Cardiac septum (tissue), 1 donor: ENCODE measurements at places on chromosomes 2 and 18. TPM values are rescaled to one million over a fixed set of nuclear protein-coding genes. Genes with fewer than 3 reads are reported as not detected.

DLGAP1 gene
- total RNA-seq, result 6.5 TPM

FAM110C gene
- total RNA-seq, result 4.0 TPM

TCF4 gene
- 69.9 TPM for total RNA-seq

SH3BP4 gene
- total RNA-seq, result 9.1 TPM

RAPGEF4 gene
- total RNA-seq, result 12.6 TPM

G6PC2 gene
- total RNA-seq, result not detected

CCL20 gene
- not detected for total RNA-seq

EMX1 gene
- not detected for total RNA-seq

CRYGC gene
- total RNA-seq, result not detected

FEV gene
- total RNA-seq, result not detected

FOXD4L1 gene
- total RNA-seq, result not detected

- DNase-seq, result no peak
These were observed 484.0 kb downstream of the TSN start for GRCh38 chr2:122239440-122239839.

GRCh38 chr2:242054881-242055801 lies 185.6 kb downstream of the RTP5 start:
- no peak for DNase-seq

DNA sequence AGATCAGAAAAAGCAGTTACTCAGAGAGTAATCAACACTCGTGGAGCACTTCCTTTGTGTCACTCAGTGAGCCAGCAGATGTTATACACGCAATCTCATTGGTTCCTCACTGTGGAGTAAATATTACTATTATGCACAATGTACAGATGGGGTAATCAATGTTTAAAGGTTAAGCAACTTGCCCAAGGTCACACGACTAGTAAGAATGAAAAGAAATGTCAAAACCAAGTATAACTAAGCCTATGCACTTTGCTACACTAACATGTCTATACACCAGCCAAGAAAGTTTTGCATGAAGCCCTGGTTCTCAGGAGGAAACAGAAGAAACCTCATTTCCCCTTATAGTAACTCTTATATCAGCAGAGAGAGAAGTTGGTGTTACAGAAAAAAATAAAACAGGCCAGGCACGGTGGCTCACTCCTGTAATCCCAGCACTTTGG lies 5.4 kb downstream of the METTL21A start:
- no peak for DNase-seq

GRCh38 chr2:162006337-162006736 lies 67.7 kb downstream of the DPP4 start:
- no peak for DNase-seq

DNA sequence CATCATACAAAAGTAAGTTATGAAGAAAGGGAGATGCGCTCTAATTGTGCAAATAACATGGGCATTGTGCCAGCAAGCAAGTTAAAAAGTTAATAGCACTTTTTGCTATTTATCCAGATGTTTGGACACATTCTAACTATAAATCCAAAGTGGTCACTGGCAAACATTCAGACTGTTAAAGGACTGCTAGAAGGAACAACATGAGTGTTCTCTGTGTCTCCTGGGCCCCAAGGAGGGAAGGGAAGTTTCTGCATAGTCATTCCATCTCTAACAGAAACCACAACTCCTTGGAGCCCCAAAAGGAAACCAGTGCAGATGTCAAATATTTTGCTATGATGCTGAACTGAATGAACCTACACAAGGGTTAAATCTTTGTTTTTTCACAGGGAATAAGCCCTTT lies 213.3 kb upstream of the HNRNPA3 start:
- no peak for DNase-seq

- no peak for DNase-seq
These were observed 328.2 kb upstream of the LRATD1 start for GRCh38 chr2:14304326-14304725.

DNA sequence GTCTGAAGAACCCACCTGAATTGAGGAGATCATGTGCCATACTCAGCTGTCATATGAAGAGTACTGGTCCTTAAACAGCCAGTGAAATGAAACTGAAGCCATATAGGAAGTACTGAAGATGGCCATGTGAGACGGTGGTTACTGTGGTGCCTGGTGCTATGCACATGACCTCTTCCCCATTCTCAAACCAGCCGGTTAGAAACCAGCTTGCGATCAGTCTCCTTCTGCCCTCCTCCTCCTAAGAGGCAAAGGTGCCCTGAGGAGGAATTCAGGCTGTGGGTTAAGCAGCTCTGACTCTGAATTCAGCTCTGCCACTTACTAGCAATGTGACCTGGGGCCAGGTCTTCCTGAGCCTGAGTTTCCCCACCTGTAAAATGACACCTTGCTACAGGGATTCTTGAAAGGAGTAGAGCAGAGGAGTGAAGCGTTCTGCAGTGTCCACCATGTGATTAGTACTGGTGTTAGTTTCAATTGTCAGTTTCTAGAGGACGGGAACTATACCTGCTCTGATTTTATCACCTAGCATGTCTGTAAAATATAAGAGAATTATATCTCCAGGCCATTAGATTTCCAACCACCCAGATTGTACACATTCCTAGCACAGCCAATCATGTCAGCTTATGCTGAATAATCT lies 5.1 kb downstream of the FECH start:
- no peak for DNase-seq

DNA sequence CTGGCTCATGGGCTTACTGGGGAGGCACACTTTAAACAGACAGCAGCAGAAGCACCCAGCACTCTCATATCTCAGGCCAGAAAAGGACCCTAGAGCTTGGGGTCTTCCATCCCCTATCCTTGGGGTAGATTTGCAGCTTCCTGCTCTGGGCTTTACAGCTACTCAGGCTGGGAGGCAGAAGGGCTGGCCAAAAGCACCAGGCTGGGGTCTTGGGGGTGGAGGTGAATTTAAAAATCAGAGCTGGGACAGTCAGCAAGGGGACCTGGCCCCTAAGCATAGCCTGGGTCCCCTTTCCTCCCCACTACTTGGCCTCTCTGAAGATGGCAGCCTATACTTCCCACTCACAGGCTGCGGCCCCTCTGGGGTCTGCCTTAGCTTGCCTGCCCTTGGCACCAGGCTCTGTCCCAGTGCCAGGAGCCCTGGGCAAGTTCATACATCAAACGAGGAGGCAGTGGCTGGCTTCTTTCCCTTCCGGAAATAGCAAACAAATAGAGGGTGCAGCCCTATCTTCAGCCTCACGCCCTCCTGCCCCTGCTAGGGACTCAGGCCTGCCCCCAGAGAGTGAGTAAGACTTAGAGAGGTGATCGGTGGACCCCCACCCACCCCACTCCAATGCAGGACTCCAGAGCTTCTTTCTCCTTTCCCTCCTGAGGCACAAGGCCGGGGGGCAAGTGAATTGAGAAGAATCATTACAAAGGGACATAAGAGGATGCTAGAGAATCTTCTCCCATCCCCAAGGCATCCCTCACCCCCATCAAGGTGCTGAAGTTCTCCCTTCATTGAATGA lies 26.0 kb upstream of the TNS1 start:
- DNase-seq, result peak; percentile 60

DNA sequence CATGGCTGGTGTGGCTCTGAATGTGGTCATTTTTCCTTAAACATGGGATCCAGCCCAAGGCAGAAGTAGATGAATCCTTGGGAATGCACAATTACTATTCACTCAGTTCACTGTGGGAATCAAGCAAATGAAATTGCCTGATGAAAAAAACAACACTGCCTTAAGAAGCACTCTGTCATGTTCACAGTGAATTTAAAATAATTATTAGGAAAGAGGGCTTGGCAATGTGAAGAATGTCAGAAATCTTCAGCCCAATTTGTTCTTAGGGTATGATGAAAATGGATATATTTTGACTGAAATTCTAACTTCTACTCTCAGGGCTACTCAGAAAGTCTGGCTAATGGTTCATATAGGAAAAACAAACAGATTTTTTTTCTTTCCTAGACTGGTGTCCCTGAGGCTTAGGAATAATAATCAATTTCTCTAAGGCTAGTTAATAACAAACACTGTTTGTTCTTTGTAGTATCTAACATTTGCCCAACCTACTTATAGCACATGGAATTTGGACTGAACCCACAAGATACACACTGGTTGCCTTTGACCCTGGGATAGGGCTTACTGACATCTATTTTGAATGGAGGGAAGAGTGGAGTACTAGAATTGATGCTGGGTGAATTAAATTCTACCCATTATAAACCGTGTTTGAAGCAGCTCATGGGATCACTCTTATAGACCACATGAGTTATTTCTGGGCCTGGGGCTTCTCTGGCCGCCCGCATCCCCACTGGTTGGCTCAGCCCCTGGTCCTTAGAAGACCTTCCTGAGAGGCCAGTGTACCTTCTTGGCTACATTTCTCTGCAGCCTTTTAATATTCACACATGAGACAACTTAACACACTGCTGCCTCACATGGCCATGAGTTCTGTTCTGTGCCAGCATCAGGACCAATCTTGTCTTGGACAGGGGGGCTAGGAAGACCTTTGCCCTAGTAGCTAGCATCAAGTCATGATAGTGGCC lies 8.3 kb upstream of the MRPL33 start:
- no peak for DNase-seq

GRCh38 chr2:149739883-149740265 lies 152.3 kb upstream of the MMADHC start:
- no peak for DNase-seq

- DNase-seq, result no peak
These were observed 14.9 kb downstream of the PPP3R1 start for GRCh38 chr2:68237404-68237803.

DNA sequence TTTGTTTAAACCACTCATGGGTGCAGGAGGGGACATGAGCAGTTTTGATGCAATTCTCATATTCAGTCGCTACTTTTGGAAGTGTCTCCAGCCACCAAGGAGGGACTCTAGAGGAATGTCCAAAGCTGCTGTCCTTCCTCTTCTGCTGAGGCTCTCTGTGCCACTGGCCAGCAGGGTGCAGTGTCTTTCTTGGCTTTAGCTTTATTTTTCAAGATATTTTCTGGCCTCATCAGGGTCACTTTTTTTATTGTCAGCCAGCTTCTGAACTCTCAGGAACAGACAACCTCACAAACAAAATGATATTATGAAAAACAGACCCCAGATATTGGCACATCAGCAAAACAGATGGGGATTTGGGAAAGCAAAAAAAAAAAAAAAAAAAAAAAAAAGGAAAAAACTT lies 289.3 kb upstream of the ZSWIM2 start:
- no peak for DNase-seq

DNA sequence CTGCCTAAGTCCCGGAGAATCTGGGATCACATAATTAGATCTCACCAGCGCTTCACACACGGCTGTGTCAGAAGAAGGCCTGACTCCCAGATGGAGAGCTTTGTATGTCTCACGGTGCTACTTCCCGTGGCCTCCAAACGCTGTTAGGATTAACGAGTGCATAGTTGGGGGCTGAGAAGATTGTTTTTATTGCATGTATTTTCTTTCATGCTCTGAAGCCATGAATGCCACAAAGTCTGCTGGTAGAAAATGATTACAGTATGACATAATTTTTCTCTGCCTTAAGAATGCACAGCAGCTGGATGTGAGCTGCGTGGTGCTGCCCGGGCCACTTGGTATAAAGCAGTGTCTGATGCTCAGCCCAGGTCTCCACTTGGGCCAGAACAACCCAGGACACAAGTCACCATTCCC lies 166.5 kb downstream of the SEPTIN10 start:
- DNase-seq, result no peak

GRCh38 chr2:184419744-184420143 lies 178.6 kb upstream of the ZNF804A start:
- no peak for DNase-seq

DNA sequence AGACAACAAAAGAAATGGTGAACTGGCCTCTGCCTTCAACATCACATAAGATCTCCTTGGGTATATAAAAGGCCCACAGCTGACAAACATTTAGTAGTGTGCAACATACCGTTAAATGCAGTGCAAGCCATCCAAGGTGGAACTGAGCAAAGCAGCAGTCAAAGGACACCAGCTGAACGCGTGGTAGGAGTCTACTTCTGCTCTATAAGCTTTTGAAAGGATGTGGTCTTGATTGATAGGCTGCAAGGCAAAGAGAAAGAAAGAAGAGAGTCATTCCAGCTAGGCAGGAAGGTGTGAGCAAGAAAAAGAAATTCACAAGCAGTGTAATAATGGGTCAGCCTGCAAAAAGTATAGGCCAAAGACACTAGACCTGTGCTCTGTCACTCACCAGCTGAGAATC lies 356.3 kb downstream of the SATB2 start:
- DNase-seq, result no peak

- DNase-seq, result no peak
These were observed 971.1 kb upstream of the ACVR2A start for GRCh38 chr2:146873646-146874259.

DNA sequence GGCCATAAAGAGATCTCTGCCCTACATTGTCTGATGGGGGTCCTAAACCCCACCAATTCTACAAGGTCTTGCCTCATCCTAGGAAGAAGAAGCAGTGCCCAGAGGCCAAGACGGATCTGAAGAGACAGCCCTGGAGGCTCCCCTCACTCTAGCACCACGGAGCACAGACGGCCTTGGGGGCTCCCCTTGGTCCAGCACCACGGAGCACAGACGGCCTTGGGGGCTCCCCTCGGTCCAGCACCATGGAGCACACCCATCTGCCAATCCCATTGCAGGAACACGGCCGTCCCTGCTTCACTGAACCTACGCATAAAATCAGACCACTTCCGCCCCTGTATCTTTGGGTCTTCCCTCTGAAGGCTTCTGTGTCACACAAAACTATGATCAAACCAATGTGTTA lies 215.1 kb upstream of the SALL3 start:
- no peak for DNase-seq

GRCh38 chr2:19033240-19033639 lies 325.2 kb downstream of the OSR1 start:
- no peak for DNase-seq

DNA sequence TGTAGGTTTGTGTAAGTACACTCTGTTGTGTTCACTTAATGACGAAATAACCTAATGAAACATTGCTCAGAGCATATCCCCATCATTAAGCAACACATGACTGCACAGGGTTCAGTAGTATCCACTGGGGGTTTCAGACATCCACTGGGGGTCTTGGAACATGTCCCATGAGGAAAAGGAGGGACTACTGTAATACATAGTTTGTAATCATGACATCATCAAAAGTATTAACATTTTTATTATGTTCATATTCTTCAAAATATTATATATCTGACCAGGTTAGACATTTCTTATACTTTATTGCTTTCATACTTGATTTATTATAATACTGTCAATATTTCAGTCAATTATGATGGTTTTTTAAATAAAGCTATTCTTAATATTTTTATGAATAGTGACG lies 54.4 kb upstream of the EMILIN2 start:
- no peak for DNase-seq

DNA sequence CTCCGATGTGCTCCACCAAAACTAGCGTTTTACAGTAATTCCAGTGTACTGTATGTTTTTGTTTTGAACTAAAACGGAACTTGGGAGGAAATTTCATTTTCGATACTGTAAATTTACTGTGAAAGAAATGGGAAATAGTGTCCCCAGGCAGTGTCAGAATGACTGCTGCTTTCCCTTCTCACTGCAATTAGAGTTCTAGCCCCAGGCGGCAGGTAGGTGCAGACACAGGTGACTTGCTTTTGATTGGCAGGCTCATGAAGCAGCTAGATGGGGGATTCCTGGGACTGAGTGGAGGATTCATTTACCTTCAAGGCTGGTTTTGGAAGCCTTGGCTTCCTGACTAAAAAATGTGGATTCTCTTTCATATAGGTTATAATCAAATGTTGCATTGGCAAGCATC lies 27.0 kb downstream of the RPRM start:
- DNase-seq, result no peak
